ENCODE measurements at places on chromosomes 4 and X. TPM values are rescaled to one million over a fixed set of nuclear protein-coding genes. Genes with fewer than 3 reads are reported as not detected.

- ATAC-seq, result no peak
These were observed 117.9 kb upstream of the HPGD start for GRCh38 chr4:174640146-174640545.

DNA sequence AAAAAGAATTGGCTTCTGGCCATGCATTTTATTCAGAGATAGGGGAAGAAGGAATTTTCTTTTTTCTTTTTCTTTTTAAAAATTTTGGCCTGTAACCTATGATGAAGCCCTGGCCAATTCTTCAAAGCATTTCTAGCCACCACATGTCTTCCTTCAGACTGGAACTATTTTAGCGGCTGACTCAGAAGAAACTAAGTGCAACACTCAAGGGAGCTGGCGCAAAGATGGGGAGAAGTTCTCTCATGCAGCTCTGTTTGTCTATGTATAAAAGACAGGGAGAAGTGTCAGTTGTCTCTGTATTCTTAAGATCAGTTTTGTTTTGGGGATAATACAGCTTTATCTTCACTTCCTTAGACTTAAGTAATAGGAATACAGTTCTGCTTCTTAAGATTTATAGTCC, 46.1 kb downstream of the MBNL3 start:
- ATAC-seq, result no peak

GRCh38 chr4:135724421-135724820, 1522.8 kb upstream of the PABPC4L start:
- ATAC-seq, result no peak

DNA sequence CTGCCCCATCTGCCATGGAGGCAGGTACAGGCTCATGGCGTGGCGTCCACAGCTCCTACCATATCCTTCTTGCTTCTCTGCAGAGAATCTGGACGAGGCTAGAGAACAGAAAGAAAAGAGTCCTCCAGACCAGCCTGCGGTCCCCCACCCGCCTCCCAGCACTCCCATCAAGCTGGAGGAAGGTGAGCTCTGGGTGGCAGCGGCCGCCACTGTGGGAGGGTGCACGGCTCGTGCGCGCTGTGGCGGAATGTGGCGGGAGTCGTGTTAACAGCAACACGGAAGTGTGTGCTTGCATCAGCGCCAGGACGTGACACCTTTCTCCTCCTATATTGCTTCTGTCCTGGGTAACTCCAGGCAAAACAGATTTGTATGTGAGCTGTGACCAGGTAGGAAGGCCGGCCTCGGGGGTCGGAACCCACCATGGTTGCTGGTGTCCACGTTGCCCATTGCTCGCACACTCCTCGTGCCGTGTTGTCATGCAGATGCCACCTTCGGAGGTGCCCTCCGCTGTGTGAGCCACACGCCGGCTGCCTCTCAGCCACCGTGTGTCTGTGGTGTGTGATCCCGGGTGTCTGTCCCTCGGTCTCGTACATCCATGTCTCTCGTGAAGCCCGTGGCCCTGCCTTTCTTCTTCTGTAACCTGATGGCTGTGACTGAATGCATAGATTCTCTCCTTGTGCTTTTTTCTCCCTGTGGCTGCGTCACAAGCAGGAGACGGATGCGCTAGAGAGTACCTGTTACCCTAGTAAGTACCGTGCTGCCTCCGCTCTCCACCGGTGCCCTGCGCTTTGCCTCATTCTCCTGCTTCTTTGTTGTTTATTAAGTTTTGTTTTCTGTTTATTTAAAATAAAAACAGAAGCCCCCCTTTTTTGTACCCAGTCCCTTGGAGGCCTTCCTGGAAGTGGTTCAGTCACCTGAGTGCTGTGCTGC, 37.0 kb downstream of the NOP14 start:
- no peak for ATAC-seq

MAGED1 gene
- total RNA-seq, result 364 TPM

DNA sequence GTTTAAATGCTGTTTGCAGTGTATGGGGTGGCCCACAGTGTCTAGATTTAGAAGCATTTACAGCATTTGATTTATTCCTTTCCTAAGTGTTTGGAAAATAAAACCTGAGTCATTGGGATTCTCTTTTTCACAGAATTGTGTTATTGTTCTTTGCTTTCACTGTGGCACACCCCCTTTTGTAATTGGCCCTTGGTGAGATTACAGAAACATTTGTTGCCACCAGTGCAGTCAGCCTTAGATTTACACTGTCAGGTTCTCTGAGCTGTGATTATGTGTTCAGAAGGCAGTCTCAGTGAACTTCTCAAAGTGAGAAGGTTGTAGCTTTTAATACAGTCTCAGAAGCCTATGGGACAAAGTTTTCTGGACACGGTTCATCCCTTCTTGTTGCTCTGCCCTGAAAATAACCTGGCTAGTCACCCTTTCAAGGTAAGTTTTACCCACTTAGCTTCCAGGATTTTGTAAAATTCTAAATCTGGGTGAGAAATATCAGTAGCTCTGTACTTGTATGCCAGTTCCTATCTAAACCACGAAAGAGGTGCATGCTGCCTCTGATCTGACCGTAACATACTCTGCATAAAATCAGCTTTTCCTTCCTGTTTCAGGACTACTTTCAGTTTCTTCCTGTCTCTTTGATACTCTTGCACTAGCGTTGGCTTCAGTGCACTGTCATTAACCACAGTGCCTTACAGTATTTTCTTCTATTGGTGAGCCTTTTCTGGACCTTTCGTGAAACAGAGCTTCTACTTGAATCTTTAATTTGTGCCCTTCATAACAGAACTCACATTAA, 12.6 kb downstream of the RUFY3 start:
- ATAC-seq, result peak; percentile 98

DNA sequence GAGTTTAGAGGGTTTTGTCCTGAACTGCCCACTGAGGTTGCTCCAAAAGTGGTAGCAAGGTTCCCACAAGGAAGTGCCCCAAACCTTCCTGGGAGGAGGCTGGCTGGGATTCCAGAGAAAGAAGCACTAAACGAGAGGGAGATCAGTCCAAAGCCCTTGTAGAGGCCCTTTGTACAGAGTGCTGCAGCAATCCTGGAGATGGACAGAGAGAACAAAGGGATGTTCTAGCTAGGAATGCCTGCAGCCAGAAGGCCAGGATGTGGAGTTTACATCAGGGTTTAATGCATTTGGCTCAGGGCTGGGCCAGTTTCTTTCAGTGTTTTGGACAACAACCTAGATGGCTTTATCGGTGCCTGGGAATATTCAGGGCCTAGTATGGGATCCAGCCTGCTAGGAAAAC, 2155.1 kb upstream of the AGA start:
- no peak for ATAC-seq

XPNPEP2 gene
- 0.07 TPM for total RNA-seq

MAGEC2 gene
- total RNA-seq, result not detected

ADH1C gene
- not detected for total RNA-seq

CXCR3 gene
- not detected for total RNA-seq

DNA sequence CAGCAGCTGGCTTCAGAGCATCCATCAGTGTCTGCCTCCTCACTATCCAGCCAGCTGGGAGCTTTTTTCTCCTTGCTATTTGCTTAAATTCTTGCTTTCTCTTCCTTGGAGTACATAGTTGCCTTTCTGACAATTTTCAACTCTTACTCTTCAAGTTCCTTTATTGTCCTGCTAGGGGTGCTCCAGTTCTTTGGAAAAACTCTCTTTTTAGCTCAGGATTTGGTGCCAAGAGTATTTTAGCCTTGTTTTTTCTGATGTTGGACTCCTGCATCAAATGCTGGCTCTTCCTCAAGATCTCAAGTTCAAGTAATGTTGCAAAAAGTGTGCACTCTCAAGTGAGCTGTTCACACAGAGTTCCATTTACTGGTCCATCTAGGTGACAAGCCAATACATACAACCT, 126.4 kb downstream of the KDR start:
- ATAC-seq, result no peak

Data from motor neuron (in vitro differentiated cells).